ENCODE measurements at places on chromosomes 2 and 18.

DNA sequence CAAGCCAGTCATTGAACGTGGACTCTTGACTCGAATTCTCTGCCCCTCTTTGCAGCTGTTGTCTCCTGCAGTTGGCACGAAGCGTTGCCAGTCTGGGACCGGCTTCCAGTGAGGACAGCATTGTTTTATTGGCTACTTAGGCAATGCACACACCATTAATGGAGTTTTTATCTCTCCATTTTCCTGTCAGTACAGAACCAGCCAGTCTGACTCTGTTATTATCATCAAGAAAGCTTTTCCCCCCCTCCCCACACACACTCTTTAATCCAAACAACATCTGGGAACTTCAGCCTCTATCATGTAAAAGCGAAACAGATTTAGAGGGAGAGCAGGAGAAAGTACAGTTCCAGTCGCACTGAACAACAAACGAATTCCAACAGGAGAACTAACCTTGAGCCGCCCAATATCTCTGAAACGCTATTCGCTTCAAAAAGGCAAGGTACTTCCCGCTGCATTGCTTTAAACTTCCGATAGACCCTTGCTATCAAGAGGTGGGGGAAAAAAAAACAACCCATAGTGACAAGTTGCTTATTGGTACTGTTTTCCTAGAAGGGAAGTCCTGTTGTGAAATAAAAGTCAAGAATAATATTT, 38.2 kb downstream of the ACVR1 start:
- no peak for DNase-seq

- no peak for DNase-seq
Observed at GRCh38 chr18:61980355-61980754, 87.5 kb upstream of the RNF152 start.

GRCh38 chr18:54388203-54389142, 30.8 kb downstream of the C18orf54 start:
- peak; percentile 39 for DNase-seq

DNA sequence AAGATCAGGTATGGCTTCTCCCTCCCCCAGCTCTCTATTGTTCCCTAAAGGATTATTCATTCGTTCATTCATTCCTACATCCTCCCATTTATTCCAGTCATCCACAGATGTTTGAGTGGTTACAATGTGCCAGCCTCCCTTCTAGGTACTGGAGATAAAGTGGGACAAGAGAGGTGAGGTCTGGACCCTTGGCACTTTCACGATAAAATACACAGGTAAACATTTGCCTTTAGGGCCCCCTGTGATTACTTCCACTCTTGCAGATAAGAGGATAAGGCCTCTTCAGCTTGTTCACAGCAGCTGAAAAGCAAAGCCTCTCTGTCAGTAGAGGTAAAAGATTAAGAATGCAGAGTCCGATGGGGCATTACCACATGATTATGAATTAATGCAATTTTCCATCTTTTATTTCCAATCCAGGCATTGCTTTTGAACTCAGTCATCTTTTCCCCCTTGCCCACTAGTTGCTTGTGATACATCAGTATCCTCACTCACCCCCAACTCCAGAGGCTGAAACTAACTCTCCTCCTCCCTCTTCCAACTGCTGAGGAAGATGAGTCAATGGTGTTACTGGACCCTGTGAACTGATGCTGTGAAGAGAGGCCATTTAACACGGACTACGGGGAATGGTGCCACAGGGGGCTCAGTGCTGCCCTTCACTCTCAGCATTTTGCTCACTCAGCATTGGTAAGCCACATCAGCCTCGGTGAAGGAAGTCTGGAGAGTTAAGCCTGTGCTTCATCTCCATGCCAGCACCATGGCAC, 1.1 kb upstream of the DPP4 start:
- no peak for DNase-seq

GRCh38 chr2:38716185-38716584, 35.0 kb downstream of the SRSF7 start:
- no peak for DNase-seq

DNA sequence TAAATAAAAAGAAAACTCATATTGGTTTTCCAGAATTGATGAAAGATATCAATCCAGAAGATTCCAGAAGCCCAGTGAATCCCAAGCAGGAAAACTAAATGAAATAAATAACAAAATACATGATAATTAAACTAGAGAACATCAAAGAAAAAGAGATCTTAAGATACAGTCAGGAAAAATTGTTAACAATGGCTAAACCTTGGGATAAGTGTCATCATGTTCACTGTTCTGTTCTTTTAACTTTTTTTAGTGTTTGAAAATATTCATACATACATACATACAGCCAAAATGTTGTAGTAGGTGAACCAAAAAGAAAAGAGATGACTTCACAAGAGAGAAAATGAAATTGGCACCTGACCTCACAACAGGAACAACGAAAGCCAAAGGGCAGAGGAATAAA, 72.2 kb upstream of the MYCN start:
- no peak for DNase-seq

DNA sequence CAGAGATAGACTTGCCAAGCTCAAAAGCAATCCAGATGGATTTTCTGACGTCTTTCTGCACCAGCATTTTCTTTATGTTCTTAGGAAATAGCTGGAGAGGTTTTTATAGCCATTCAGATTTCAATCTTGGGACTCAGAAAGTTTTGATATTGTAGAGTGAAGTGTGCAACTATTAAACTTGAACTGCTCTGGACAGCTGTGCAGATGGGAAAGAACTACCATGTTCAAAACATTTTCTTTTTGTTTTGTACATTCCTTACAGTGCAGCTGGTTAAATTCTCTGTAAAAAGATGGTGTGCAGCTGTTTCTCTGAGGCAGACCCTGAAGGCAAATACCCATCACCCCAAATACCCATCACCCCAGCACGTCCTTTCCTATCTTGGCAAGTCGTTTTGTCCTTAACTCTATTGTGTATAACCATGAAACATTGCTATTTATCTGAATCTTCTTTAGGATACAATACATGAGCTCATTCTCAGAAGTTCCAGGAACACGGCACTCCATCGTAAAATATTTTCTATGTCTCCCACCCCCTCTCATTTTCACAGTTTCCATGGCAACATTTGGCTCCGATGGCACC, 38.8 kb downstream of the AQP4 start:
- no peak for DNase-seq

- no peak for DNase-seq
Observed at GRCh38 chr2:151619337-151619989, 114.8 kb downstream of the NEB start.

GRCh38 chr2:38199127-38199526, 123.2 kb upstream of the CYP1B1 start:
- no peak for DNase-seq

DNA sequence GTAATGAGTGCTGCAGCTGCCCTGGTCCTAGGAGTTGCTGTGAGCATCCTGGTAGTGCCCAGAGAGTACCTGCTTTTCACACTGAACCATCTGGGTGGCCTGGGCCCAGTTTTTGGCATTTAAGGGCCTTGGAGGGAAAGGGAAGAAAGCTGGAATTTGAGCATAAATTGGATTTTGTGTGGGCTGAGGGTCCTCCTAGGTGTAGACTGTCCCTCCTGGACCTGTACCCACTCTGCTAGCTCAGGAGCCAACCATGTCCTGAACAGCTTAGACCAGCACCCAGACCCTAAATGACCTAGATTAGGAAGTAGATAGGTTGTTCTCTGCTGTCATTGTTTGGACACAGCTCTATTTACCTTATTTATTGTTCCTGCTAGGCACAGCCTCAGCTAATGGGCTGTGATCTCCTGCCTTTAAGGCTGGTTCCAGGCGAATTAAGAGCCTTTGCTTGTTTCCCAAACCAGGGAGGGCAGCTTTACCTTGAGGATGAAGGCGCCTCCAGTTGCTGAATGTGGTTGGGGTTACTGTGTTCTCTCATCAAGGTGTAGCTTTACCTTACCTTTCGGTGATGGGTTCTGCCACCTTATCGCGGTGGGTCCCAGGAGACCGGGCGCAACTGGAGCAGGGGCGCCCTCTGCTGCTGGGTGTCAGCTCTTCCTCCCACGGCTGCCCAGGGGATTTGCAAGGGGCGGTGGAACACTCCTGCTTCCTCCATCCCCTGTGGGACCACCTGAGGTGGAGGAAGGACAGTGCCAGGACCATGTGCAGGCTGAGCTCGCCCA, 34.4 kb downstream of the ITGA6 start:
- peak; percentile 68 for DNase-seq

GRCh38 chr18:79438898-79439627, 43.3 kb downstream of the NFATC1 start:
- peak; percentile 27 for DNase-seq
